AG04449 (cell line): ENCODE measurements at places on chromosomes 5 and 9.
A peak's percentile ranks its signal among the peaks of the same experiment; 100 is the strongest.

- DNase-seq = no peak
Measured at GRCh38 chr5:67870662-67871061, 344.9 kb upstream of the PIK3R1 start.

DNA sequence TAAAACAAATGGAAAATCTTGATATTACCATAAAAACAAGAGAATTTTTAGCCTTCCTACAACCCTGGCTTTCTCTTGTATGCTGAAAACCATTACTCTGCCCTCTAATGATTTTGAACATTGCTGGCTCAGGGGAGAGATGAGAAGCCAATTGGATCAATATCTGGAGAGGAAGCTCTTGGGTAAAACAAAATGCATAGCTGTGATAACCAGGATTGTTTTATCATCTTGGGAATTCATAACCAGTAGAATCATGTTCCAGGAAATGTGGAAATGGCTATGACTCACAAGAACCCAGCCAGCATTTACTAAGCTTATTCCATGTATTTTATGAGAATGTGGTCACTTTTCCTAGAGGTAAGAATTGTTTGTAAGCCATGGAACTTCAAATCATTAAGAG, 51.1 kb upstream of the CTNND2 start:
- DNase-seq = no peak

- no peak for DNase-seq
Measured at GRCh38 chr9:78261403-78262001, 25.6 kb downstream of the CEP78 start.

GRCh38 chr5:71454913-71455312, 538 bp upstream of the BDP1 start:
- no peak for DNase-seq

DNA sequence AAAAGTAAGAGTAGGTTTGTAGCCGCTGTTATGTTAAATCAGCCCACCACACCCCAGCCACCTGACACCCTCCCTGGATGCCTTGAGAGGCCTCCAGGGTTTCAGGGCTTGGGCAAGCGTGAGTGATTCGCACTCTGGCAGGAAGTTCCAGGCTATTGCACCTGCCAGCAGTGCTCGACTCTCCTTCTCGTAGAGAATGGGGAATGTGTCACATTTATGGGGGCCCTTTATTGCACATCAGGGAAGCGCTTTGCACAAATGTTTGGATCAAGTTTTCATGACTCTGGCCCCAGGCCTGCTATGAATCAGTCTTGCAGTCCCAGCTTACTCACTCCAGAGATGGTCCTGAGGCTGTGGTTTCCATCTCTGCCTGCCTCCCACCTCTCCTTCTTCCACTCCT, 66.1 kb upstream of the ADRA1B start:
- DNase-seq = no peak

DNA sequence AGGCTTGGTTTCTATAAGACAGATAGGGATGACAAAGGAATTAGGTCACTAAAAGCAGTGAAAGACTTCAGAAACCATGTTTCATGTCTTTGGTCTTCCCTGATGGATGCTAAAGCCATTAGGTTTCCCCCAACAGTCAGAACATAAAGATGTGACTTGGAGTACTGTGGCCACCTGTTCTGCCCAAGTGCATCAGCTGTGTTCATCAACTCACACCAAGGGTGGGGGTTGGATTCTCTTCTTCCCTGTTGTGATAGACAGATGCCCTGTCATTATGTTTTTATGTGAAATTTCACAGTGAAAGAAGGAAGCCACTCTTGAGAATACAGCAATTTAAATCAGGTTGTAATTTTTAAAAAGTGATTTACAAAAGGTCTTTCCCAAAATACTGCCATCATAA, 196.8 kb downstream of the SH3GL2 start:
- DNase-seq = no peak

GRCh38 chr5:164175083-164175482, 669.7 kb downstream of the MAT2B start:
- DNase-seq = peak; percentile 14

DNA sequence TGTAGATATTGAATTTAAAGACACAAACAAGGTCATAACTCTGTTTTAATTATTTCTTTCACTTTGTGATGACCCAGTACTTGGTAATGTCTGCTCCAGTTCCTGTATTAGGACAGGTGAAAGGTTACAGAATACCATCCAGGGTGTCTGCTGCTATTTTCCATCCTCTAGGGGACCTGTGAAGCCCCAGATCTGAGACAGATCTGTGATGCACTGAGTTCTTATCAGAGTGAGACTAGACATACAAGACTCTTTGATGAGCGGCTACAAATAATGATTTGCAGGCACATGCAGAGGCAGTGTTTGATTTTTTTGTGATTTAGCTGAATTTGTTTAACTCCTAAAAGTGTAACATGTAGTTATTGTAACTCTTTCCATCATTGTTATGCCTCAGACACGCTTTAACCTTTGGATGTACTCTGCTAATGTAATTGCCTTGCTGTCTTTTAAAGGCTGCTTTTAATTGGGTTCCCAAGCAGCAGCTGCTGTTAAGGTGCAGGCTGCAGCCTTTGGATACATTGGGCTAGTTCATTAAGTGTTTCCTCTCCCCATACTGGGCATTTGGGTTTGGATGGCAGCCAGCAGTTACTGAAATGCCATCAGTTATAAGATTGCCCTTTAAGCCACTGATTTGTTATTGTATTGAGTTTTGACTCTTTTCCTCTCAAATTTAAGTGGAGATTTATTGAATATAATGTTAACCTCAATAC, 63.3 kb downstream of the RASGRF2 start:
- DNase-seq = no peak

DNA sequence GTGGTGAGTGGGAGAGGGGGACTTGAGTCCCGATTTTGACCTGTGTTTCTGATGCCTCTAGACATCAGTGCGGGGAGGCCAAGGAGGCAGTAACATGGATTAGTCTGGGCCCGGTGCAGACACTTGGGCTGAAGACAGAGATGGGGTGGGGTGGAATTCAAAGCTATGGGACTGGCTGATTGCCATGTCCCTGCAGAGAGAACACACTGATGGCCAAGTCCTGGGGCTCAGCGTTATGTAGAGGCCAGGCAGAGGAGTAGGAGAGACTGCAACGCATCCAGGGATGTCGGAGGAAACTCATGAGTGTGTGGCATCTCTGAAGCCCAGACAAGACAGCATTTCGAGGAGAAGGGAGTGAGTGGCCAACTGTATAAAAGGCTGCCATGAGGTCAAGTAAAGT, 30.1 kb downstream of the PSD2 start:
- no peak for DNase-seq

DNA sequence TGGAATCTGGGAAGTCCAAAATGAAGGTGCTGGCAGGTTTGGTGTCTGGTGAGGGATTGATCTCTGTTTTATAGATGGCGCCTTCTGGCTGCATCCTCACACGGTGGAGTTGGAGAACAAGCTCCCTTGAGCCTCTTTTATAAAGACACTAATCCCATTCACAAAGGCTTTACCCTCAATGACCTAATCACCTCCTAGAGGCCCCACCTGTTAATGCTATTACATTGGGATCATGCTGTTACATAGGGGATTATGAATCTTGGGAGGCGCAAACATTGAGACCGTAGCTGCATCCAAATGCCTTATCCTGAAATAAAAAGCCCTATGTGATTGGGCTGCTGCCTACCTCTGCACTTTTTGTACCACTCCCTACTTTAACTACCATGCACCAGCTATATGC, 197.1 kb upstream of the HMHB1 start:
- no peak for DNase-seq

GRCh38 chr9:97918611-97919010, 3.7 kb downstream of the TRMO start:
- no peak for DNase-seq

- DNase-seq = no peak
Measured at GRCh38 chr5:2890011-2890410, 138.5 kb upstream of the IRX2 start.

GRCh38 chr5:147753765-147754164, 28.8 kb downstream of the JAKMIP2 start:
- DNase-seq = no peak

GRCh38 chr9:122329597-122329996, 41.2 kb upstream of the PTGS1 start:
- no peak for DNase-seq

DNA sequence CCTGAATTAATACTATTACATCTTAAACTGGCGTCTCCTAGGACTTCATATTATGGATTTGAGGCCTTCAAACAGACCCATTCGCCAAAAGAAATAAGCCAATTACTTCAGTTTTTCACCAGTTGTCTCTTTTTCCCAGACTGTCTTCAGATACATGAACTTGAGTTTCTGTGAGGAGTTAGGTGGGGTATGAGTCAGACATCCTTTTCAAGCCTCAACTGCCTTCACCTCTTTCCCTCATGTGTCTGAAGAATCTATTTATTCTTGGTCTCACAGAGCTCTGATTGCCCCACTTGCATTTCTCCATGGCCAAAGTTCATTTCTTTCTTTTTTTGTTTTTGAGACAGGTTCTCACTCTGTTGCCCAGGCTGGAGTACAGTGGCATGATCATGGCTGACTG, 12.5 kb downstream of the WNT8A start:
- DNase-seq = no peak

- DNase-seq = no peak
Measured at GRCh38 chr5:98787131-98787719, 13.8 kb downstream of the RGMB start.

GRCh38 chr9:91055845-91056244, 254.2 kb downstream of the SYK start:
- no peak for DNase-seq

- peak; percentile 71 for DNase-seq
Measured at GRCh38 chr9:111728617-111729366, 65.9 kb downstream of the SHOC1 start.

GRCh38 chr5:178436326-178436940, 153.8 kb downstream of the COL23A1 start:
- no peak for DNase-seq

GRCh38 chr5:158521995-158522394, 577.7 kb downstream of the EBF1 start:
- DNase-seq = no peak

DNA sequence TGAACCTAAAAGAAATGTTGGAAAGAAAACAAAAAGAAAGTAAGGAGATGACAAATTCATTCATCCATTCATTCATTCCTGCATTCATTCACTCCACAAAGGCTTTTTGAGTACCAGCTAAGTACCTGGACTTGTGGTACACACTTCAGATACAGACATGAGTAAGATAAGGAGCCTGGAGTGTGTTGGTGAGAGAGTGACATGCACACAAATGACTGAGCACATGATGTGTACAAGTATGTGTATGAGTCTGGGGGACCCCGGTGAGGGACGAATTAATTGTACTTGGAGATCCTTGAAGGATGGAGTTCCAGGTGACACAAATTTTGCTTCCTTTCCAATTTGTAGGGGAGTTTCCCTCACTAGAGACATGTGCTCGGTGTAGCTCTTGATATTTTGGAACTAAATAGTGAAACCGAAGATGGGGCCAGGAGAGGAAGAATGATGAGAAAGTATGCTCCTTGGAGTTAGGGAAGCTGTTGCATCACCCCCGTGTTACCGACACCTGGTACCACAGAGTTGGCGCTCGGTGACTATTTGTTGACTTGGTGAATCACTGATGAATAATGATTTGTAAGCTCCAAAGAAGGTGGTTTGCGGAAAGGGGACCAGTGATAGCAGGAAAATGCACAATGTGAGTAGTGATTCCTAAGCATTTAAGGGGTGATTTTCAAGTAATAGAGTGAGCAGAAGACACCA, 509.8 kb downstream of the CCDC171 start:
- peak; percentile 52 for DNase-seq

DNA sequence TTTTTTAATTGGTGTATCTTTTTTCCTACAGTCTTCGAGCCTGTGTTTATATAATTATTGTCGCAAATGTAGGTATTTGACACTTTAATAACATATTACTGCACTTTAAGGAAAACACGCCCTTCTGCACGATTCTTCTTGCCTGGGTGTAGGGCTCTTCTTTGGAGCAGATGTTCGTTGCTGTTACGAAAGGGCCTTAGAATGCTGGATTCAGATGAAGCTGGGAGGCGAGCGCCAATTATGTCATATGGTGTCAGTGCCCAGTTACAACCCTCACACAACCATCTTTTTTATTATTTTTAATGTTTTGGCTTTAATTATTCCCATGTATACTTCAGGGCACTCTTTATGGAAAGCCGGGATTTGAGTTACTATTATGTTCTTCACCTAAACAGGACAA, 553.0 kb downstream of the EBF1 start:
- no peak for DNase-seq

DNA sequence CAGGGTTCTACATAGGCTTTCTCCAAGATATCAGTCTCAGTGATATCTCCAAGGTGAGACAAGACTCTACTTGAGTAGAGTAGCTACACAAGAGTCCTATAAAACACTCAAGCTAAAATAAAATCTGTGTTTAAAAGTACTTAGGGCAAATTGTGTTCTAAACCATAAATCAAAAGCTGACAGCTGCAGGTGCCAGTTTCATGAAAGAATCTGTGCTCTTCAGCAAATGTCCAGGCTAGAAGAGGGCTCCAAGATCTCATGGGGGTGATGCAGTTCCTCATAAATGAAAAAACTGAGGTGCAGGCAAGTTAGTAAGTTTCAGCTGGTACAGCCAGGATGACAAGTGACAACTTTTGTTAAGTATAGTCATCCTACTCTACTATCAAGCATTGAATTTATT, 142.8 kb upstream of the TNPO1 start:
- no peak for DNase-seq

GRCh38 chr9:77677397-77677796, 29.3 kb upstream of the GNA14 start:
- DNase-seq = no peak

- DNase-seq = no peak
Measured at GRCh38 chr9:125549891-125550885, 156.8 kb downstream of the MAPKAP1 start.

GRCh38 chr9:107557236-107557990, 67.8 kb upstream of the KLF4 start:
- DNase-seq = no peak

DNA sequence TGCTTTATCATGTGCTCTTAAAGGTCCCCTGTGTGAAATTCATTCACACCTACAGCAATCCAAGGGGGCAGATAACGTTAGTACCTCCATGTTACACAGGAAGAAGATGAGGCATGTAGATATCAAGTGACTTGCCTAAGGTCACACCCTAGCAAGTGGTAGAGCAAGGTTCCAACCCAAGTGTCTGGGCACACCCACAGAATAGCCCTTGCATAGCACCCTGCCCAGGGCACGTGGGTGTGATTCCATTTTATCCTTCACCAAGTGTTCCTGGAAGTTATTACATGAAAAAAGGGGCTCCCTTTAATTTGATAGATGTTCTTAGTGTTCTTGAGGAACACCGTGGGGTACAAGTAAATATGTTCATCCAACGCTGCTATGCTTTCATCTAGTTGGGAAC, 4.9 kb downstream of the TMEM171 start:
- DNase-seq = no peak

- DNase-seq = no peak
Measured at GRCh38 chr5:127849891-127850290, 146.7 kb downstream of the CCDC192 start.
